ENCODE measurements at places on chromosomes 6 and 20.

DNA sequence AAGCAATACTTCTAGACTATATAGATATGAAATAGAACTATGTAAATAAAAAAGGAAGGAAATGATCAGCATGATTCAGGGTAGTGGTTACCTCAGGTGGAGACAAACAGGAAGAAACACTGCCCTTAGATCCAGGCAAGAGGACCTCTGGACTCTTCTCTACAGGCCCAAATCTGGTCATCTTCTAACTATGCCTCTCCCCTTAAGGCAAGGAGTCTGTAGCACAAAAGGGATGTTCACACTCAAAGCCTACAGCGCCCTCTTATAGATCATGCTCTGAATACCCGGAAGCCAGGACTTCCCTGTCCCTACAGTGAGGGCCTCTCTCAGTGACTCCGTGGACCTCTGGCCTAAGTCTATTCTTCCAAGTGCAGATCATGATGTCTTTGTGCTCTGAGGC lies 30.4 kb upstream of the HIVEP2 start:
- DNase-seq: no peak

- DNase-seq: no peak
Measured at GRCh38 chr6:75991941-75992340, 80.5 kb downstream of the IMPG1 start.

DNA sequence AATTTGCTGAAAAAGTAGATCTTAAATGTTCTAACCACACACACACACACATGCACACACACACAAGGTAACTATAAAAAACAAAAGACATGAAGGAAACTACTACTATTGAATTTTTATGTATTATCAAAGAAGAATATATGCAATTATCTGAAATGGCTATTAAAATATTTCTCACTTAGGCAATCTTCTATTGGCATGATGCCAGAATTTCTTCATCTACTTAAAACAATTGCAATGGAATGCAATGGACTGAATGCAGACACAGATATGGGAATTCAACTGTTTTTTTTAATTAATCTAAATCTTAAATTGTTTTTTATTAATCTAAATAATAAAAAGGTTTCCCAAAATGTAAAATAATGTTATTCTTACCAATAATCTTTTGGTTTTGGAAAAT lies 152.6 kb upstream of the SMLR1 start:
- DNase-seq: no peak

DNA sequence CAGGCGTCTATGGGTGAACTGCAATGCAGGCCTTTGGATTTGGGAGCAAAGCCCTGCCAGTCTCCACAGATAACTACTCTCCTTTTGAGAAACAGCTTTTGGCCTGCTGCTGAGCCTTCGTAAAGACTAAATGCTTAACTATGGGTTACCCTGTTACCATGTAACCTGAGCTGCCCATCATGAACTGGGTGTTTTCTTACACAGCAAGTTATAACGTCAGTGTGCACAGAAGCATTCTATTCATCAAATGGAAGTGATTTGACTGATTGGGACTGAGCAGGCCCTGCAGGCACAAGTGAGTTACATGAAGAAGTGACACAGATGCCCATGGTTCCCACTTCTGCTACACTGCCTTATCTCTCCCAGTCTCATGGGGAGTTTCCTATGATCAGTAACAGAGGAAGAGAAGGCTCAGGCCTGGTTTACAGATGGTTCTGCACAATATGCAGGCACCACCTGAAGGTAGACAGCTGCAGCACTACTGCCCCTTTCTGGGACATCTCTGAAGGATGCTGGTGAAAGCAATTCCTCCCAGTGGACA lies 319.1 kb downstream of the CD83 start:
- no peak for DNase-seq

DNA sequence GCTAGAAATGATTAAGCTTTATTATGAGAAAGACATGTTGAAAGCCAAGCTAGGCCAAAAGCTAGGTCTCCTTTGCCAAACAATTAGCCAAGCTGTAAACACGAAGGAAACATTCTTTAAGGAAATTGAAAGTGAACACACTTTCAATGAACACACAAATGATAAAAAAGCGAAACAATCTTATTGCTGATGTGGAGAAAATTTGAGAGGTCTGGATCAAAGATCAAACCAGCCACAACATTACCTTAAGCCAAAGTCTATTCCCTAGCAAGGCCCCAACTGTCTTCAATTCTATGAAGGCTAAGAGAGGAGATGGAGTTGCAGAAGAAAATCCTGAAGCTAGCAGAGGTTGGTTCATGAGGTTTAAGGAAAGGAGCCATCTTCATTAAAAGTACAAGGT lies 40.2 kb upstream of the DEFB112 start:
- DNase-seq: no peak

- no peak for DNase-seq
Measured at GRCh38 chr6:45743028-45743615, 272.5 kb downstream of the CLIC5 start.

- DNase-seq: no peak
Measured at GRCh38 chr6:152160346-152160745, 352.9 kb downstream of the ESR1 start.

- no peak for DNase-seq
Measured at GRCh38 chr6:24356310-24356973, 1.4 kb downstream of the DCDC2 start.

- no peak for DNase-seq
Measured at GRCh38 chr20:58090161-58090560, 138.3 kb downstream of the ANKRD60 start.

- no peak for DNase-seq
Measured at GRCh38 chr6:28747631-28748157, 176.1 kb downstream of the TRIM27 start.

- no peak for DNase-seq
Measured at GRCh38 chr20:12827816-12828385, 180.9 kb upstream of the SPTLC3 start.

GRCh38 chr20:16533502-16533901 lies 39.7 kb downstream of the KIF16B start:
- DNase-seq: no peak

GRCh38 chr6:122669868-122670267 lies 59.7 kb downstream of the PKIB start:
- no peak for DNase-seq

DNA sequence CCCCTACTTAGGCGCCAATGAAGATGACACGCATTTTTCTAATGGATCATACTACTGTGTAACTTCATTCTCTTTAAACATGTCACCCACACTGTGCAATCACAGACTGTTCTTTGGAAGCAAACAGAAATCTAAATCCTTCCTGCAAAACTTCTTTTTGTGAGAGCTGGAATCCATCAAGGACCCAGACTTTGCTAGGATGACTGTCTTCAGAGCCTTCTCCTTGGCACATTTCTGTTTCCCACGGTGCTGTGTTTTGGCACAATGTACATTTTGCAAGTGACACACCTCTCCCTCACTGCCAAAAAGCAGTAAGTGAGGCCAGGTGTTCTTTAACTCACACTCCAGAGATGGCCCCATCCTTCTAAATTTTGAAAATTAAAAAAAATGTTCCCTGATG lies 21.7 kb upstream of the TAGAP start:
- DNase-seq: no peak

GRCh38 chr20:43752561-43753301 lies 25.9 kb upstream of the GTSF1L start:
- peak; percentile 7 for DNase-seq

DNA sequence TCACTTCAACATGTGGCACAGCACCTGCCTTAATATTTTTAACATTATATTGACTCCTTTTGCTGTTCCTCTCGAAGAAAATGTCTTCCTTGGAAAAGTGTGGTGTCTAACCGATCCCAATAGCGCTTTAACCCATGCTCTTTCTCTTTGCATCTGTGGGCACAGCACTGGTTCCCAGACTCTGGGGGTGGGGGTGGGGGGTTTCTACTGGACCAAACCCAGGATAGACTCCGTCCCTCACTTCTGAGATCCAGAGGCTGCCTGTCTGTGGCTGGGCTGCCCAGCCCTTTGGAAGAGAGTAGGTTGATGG lies 3.9 kb upstream of the ZNF292 start:
- DNase-seq: no peak

DNA sequence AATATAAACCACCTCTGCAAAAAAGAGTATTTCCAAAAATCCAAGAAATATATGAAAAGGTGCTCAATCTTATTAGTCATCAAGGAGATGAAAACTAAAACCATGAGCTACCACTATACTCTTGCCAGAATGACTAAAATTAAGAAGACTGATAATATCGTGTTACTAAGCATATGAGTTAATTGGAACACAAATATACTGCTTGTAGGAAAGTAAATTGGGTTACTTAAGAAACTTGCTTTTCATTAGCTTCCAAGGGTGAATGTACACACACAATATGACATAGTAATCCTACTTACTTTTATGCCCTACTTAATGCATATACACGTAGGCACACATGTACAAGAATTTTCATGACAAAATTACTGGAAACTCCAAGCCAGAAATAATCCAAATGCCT lies 3.4 kb downstream of the THEMIS start:
- no peak for DNase-seq

- DNase-seq: peak; percentile 7
Measured at GRCh38 chr6:16511723-16512489, 249.4 kb downstream of the ATXN1 start.

GRCh38 chr20:44187054-44187771 lies at the start of gene JPH2:
Gene JPH2 (minus strand): TSS chr20:44187188. CDS start chr20:44186705, 483 bp downstream.
- DNase-seq: no peak

- no peak for DNase-seq
Measured at GRCh38 chr6:2471472-2471871, 226.1 kb upstream of the GMDS start.

DNA sequence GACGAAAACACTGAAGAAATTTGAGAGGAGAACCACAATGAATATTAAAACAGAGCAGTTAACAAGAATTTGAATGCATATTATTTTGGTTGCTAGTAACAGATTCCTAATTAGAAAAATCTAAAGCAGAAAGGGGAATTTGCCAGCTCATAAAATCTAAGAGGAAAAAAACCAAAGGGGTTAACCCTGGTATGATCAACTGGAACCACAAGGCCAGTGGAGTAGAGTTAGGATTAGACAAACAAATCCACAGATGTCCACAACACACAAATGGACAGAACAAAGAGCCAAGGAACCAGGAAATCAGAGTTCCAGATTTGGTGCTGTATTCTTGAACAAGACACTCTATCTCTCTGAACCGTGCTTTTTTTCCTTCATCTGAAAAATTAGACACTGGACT lies 195.0 kb downstream of the TASP1 start:
- no peak for DNase-seq

All from stimulated activated CD8-positive, alpha-beta memory T cell treated with anti-CD3 and anti-CD28 coated beads, Interleukin-2, amount 100 ng/mL, for 1 hour (primary cell).